ENCODE measurements at places on chromosomes 12 and 14.
A peak's percentile ranks its signal among the peaks of the same experiment; 100 is the strongest.

DNA sequence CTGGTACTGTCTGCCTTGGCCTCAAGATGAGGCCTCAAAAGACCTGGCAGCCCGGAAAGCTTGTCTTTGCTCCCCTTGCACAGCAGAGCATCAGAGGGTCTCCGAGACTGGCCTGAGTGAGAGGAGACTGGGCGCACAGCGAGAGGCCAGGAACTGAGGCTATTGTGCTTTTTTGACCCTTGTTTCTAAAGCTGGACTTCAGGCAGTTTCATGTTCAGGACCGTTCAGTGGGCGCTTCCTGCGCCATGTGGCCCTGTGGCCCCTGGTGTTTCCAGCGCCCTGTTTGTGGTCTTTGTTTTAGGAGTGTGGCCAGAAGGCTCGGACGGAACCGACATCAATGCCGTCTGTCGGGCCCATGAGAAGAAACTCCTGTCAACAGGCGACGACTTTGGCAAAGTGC is 126.3 kb upstream of the EVL start:
- no peak for DNase-seq

GRCh38 chr12:77788231-77789168 is 42.2 kb upstream of the NAV3 start:
- peak; percentile 29 for DNase-seq

GRCh38 chr12:30877105-30877875 is 49.3 kb upstream of the TSPAN11 start:
- no peak for DNase-seq

- DNase-seq: peak; percentile 7
These were observed 765.6 kb upstream of the FOXG1 start for GRCh38 chr14:28001002-28001401.

DNA sequence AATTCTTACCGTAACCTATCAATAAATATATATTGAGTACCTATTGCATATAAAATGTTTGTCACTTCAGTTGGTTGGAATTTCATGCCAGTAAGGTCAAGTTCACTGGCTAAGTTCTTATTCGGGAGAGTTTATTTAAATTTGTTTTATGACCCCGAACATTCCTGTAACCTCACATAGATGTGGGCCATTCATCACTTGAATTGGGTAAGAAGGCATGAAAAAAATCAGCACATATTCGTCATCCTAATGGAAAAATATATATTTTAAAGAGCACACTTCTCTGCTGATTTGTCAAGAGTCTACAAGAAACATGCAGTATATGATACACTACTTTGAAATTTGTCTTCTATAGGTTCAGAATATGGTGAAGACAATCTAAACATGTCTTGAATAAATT is 263.4 kb downstream of the CCDC91 start:
- DNase-seq: no peak

- peak; percentile 32 for DNase-seq
These were observed 375.3 kb downstream of the BCAT1 start for GRCh38 chr12:24573621-24574020.

Measured in mesendoderm (in vitro differentiated cells).